Stimulated activated naive CD4-positive, alpha-beta T cell treated with Interleukin-2 at 50 U/mL for 16 hours (primary cell): ENCODE measurements at places on chromosomes 5 and 9.

GRCh38 chr5:124761010-124761409, 14.6 kb upstream of the ZNF608 start:
- DNase-seq, result no peak

DNA sequence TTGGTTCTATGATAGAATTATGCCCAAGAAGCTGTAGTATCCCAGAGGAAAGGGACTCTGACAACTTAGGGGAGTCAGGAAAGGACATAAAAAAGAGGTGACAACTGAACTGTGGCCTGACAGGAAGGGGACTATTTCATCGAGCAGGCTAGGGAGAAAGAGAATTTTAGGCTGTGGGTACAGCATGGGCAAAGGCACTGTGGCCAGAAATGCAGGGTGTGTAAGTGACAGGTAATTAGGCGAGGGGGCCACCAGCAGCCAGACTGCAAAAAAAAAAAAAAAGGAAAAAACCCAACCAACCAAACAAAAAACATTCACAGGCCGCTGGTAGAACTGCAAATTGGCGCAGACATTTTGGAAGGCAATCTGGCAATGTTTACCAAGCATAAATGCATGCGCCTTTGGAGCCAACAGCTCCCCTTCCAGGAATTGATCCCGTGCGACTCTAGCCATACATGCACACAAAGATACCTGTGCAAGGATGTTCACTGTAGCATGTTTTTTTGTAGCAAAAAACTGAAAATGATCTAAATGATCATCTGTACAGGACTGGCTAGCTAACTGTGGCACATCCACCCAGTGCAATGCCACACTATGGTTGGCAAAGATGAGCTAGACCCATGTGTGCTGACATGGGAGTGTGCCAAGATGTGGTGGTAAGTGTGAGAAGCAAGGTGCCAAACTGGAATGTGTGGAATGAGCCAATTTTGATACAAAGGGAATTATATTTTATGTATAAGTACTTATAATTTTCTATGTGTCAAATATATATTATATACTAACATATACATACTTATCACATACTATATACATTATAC, 1.1 kb downstream of the EIF4E1B start:
- DNase-seq, result no peak

DNA sequence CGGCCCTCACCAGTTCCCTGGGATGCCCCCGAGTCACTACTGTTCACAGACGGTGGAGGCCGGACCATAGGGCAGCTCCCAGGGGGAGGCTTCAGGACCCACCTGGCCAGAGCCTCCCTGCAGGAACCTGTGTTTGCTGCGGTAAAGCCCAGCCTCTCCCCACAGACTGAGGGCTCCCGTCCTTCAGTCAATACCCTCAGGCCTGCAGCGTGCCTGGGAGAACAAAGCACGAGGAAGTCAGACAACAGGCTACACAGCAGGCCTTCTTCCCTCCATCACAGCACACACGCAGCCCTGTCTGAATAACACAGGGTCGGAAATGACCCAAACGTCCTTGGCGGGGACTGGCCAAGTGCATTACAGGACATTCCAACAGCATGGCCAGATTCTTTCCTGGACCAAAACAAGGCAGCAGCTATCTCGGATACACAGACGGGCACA, 34.4 kb downstream of the COL23A1 start:
- DNase-seq, result no peak

GRCh38 chr5:129241755-129242154, 147.2 kb downstream of the ISOC1 start:
- DNase-seq, result no peak

DNA sequence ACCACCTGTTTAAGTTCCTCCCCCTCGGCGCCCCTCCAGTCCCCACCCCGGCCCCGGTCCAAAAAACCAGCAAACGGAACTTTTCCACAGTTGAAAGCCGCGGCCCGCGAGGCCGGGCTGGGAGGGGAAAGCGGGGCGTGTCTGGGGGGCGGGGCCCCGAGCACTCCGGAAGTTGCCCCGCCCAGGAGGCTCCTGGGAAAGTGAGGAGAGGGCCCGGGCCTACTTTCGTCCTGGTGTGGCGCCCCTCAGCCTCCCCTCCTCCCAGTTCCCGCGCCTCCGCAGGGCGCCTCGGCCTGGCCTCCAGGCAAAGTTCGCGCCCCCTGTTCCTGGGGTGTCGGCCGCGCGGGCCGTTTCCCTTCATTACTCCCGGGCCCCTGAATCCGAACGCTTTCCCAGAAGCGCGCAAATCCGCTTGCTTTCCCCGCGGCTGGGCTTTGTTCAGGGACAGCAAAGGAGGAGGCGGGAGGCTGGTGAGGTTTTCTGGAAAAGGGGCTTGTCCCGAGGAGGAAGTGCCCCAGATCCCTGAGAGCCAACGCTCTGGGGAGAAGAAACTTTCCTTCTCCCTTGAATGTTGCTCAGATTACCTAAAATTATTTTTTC, 4.5 kb upstream of the DMRT3 start:
- no peak for DNase-seq
